ENCODE measurements at places on chromosomes 11 and 22. TPM values are rescaled to one million over a fixed set of nuclear protein-coding genes. Genes with fewer than 3 reads are reported as not detected.

The OR2AG2 gene
- total RNA-seq: 0.04 TPM

The APOA4 gene
- not detected for total RNA-seq

The OSBP2 gene
- 6.2 TPM for total RNA-seq

The BMAL1 gene
- total RNA-seq: 13.3 TPM

DNA sequence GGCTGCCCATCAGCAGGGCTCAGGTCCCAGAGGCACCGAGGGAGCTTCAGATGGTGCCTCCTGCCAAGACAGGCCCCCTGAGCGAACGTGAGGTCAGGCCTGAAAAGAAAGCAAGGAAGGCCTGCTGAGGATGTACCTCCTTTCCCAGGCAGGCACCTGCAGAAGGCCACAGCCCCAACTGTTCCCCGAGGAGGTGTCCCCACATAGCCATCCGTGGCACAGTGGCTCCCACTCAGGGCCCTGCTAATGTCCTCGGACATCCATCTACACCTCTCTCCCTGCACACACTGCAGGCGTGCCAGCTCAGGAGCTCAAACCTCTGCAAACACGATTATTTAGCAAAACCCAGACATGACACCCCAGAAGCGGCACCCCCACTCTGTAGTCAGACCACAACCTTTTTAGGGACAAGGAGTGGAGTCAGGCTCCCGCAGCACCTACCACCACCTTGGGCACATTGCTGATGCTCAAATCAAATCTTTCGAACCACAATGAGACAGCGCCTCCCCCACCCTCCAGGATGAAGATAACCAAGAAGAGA lies 36.9 kb downstream of the SHANK2 start:
- no peak for DNase-seq

GRCh38 chr22:27317096-27317495 lies 484.5 kb downstream of the MN1 start:
- DNase-seq: no peak

DNA sequence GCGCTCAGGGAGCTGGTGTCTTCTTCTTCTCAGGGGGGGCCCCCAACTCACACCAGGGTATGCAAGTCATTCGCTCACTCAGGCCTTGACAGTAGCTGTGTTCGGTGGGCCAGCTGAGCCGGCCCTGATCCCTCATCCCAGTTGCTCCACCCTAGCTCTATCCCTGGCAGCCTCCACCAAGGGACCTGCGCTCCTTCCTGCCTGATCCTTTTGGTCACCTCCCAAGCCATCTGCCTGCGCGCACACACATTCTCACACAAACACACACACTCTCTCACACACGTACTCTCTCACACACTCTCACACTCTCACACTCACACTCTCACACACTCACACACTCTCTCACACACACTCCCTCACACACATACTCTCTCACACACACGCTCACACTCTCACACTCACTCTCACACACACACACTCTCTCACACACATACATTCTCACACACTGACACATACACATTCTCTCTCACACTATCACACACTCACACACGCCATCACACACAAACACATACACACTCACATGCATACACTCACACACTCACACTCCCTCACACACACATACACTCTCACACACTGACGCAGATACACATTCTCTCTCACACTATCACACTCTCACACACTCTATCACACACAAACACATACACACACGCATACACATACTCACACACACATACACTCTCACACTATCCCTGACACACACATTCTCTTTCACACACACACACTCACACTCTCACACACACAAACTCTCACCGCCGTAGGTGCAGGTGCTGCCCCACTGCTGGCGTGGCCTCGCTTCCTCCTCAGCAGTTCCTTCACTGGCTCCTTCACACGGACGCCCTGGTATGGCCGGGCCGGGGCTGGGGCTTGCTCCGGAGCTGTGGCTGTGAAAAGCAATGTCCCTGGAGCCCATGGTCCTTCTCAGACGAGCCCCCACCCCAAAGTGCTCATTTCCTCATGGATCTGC lies 20.8 kb downstream of the POU2AF1 start:
- DNase-seq: no peak

GRCh38 chr22:43967069-43967468 lies 11.8 kb downstream of the SAMM50 start:
- DNase-seq: no peak

DNA sequence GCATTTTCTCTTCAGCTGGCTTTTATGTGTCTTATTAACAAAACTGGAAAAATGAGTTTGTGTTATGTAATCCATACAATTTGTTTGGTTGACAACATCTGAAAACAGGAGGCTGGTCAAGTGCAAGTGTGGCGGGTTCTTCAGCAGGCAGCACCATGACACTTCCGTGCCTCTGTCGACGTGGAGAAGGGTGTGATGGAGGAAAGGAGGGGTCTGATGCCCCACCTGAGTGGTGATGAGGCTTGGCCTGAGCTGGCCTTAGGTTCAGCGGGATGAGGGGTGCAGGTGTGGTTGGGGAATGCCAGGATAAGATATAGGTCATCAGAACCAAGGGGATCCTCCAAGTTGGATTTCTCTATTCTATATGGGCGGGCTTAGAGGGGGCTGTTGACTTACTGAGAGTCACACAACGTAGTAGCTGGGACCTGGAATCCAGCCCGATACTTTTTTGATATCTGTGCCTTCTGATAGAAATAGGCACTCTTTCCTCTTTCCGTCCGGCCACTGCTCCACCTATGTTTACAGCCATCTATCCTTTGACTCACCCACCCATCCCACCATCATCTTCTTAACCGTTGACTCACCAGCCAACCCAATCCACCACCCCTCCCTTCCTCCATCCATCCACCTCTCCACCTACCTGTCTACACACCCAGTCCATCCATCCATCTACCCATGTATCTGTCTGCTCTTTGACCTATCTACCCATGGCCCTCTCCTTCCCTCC lies 29.0 kb downstream of the SHANK3 start:
- DNase-seq: no peak

DNA sequence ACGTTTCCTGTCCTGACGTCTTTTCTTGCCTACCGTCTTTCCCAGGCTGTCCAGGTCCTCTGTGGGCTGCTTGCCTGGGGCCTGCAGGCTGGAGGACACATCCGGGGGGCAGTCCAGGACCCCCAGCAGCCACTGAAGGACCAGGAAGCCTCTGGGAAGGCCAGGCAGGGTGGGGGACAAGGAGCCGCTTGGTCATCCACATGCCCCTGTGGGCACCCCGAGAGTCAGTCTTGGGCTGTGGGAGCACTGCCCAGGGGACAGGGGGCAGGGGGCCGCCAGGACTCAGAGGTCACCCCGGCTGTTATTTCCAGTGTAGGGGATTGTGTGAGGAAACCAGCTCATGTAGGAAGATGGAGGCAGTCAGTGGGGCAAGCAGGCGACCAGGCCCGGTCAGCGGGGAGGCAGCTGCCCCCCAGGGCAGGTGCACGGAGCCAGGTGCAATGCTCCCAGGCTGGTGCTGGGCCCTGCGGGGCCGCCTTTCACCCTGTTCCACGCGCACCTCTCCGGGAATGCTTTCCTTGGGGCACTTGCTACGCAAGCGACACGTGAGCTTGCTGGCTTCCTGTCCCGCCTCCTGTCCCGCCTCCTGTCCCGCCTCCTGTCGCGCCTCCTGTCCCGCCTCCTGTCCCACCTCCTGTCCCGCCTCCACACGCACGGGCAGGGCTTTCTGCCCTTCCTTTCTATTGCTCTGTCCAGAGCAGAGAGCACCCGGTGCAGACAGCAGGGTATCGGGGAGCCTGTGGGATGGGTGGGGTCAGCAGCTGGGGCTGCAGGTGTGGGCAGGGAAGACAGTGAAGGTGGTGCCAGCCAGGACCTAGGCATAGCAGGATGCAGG lies 39.5 kb downstream of the MUC5B start:
- peak; percentile 64 for DNase-seq

DNA sequence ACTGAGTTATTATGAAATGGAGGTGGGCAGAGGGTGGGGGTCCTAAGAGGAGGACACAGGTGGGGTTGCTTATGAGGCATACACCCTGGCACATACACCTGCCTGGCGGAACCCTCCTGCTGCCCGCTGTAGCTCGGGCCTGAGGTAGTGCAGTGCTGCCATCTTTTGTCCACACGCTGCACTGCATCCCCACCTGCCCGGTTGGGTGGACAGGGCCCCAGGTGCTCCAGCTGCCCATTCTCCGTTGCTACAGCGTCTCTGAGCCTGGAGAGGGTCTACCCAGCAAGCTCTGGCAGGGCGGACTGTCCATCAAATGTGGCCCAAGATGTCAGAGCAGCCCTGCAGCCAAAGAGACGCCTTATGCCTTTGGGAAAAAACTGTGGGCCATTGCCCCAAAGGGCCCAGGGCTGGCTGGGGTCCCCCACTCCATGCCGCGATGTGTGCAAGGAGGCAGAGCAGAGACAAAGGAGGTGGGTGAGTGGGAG lies 131.2 kb downstream of the BUD13 start:
- no peak for DNase-seq

DNA sequence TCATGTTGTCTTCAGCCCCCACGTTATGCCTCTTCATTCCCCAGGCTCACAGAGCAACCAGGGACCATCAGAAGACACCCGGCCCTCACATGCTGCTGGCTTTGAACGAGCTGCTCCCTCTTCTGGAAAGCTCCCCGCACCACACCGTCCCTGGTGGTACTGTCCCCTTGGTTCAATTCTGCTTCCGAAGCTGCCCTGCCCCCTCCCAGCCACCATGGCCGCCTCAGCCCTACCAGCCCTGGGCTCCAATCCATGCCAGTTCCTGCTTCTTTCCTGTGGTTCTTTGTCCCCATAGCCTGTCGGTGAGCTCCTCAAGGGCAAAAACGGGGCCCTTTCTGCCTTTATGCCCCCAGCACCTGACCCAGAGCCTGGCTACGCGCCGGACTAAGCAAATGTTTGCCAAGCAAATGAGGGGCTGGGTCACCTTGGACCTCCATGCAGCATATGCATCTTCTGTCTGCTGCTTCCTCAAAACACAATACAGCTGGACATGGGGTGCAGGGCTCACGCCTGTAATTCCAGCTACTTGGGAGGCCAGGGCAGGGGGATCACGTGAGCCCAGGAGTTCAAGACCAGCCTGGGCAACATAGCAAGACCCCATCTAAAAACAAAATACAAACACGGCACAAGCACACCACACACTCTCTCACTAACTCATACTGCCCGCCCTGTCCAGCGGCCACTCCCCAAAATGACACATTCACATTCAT lies 21.3 kb downstream of the TNKS1BP1 start:
- DNase-seq: no peak

DNA sequence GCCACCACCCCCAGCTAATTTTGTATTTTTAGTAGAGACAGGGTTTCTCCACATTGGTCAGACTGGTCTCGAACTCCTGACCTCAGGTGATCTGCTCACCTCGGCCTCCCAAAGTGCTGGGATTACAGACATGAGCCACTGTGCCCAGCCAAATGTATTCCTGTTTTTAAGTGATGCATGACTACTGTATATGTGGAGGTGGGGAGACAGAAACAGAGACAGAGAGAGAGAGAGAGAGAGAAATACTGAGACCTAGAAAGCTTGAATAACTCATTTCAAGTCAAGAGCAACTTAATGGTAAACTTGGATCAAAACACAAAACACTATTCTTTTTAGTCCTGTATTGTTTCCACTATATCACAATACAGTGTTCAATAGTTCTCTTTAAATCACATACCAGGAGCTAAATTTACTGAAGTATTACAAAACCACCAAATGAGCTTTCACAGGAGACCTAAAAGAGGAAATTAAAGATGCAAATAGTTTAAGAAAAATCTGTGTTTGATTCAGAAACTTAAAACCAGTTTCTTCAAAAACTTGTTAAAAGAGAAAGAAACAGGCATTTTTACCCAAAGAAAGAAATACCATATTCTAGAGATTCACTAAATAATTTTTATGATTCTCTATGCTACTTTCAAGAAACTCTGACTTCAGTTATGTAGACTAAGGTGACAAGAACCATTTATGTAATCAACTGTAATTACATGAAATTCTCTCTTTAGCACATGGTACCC lies 188.7 kb downstream of the ETS1 start:
- DNase-seq: no peak

- no peak for DNase-seq
Observed at GRCh38 chr11:2462986-2463765, 18.4 kb downstream of the KCNQ1 start.
